ENCODE measurements at places on chromosomes 7 and 10.
A peak's percentile ranks its signal among the peaks of the same experiment; 100 is the strongest.

- DNase-seq = no peak
Observed at GRCh38 chr7:82700741-82701140, 257.2 kb upstream of the CACNA2D1 start.

GRCh38 chr10:47435081-47435480, 48.8 kb downstream of the ANXA8 start:
- no peak for DNase-seq

- no peak for DNase-seq
Observed at GRCh38 chr10:36038316-36038955, 396.3 kb upstream of the FZD8 start.

GRCh38 chr7:148142660-148143248, 447.8 kb upstream of the C7orf33 start:
- DNase-seq = no peak

DNA sequence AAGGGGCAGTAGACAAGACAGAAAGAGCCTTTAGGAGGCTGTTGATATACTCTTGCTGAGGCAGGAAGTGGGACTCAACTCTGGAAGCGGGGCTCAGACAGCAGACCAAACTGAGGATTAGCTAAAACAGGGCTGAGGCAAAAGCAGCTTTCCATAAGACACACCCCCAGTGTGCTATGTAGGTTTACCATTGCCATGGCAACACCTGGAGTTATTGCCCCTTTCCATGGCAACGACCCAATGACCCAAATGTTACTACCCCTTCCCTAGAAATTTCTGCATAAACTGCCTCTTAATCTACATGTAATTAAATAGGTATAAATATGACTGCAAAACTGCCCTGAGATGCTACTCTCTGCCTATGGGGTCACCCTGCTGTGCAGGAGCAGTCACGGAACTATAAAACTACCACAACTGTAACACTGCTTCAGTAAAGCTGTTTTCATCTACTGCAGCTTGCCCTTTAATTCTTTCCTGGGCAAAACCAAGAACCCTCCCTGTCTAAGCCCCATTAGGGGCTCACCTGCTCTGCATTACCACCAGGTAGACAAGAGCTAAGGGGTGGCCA, 348.4 kb upstream of the PODXL start:
- no peak for DNase-seq

GRCh38 chr7:132065193-132065988, 509.0 kb upstream of the PODXL start:
- DNase-seq = no peak

DNA sequence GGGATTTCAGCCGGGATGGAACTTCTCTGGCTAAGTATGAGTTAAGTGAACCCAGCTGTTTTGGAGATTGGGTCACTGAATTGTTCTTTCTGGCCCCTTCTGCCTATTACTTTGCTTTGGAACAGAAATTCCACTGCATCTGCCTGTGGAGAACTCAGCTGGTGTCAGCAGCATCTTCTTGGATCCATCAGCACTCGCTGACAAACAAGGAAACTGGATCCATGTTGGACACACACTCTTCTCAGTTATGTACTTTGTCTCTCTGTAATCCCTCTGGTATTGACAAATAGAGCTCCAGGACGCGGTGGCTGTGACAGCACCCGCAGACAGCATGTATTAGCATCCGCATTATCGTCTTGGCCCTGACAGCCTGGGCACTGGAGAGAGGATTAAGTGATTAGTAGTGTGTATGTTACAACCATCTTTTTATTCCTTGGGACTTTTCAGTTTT, 73.0 kb upstream of the BMPER start:
- DNase-seq = no peak

- DNase-seq = no peak
Observed at GRCh38 chr7:5541087-5541992, 117.7 kb upstream of the TNRC18 start.

- no peak for DNase-seq
Observed at GRCh38 chr10:34854147-34854601, 39.1 kb upstream of the PARD3 start.

DNA sequence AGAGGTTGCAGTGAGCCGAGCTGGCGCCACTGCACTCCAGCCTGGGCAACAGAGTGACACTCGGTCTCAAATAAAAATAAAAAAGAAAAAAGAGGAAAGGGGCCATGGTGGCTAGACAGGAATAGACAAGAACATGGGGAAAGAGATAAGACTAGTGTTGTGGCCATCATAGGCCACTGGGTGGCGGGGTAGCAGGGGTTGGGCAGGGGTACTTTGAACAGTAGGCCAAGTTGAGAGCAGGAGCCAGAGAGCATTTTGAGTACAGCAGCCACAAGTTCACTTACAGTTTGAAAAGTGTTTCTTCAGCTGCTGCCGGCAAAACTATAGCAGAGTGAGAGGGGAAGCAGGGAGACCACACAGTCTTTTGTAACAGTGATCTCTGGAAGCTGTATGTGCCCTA, 656.0 kb downstream of the CNTNAP2 start:
- DNase-seq = peak; percentile 76

- DNase-seq = no peak
Observed at GRCh38 chr7:8481752-8482446, 48.5 kb downstream of the NXPH1 start.

DNA sequence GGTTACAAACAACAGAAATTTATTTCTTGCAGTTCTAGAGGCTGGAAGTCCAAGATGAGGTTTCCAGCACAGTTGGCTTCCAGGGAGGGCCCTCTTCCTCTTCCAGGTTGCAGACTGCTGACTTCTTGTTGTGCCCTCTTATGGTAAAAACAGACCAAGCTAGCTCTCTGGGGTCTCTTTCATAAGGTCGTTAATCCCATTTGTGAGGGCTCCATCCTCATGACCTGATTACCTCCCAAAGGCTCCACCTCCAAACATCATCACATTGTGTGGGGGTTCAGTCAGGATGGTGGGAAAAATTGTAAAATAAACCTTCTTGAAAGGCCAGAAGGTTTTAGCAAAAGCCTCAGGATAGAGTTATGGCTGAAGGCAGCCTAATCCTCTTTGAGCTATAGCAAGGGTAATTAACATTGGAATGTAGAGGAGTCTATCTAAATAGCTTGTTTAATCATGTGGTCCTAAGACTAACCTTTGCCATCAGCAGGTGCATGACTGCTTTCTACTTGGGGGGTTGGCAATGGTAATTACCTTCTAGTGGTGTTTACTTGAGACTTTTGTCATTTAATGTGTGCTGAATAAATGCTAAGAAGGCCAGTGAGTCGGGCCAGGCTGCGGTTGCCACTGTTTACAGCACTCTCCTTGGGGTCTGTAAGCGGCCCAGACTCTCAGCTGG, 80.8 kb downstream of the PPP1R17 start:
- no peak for DNase-seq

GRCh38 chr7:129843365-129843898, 109.3 kb downstream of the UBE2H start:
- no peak for DNase-seq

GRCh38 chr7:108327353-108327752, 128.9 kb downstream of the NRCAM start:
- DNase-seq = no peak

DNA sequence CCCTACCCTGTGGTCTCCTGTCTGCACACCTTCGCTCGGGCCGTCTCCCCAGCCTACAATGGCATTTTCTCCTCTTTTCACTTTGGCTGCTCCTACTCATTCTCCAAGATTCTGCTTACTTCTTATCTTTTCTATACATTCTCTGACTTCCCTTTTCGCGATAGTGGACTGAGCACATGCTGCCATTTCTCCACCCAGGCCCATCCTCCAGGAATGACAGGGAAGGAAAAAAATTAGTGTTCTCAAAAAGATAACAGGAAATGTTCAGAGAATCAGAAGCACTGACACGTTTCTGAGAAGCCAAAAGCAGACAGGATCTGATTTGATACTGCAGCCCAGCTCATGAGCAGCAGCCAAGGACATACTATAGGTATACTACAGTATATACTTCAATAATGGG, 6.4 kb upstream of the ANXA11 start:
- no peak for DNase-seq

- DNase-seq = no peak
Observed at GRCh38 chr10:113138937-113139585, 189.0 kb downstream of the TCF7L2 start.

GRCh38 chr7:157021871-157022680, 11.6 kb upstream of the MNX1 start:
- DNase-seq = no peak

GRCh38 chr7:42233695-42234331, 3.2 kb downstream of the GLI3 start:
- no peak for DNase-seq

DNA sequence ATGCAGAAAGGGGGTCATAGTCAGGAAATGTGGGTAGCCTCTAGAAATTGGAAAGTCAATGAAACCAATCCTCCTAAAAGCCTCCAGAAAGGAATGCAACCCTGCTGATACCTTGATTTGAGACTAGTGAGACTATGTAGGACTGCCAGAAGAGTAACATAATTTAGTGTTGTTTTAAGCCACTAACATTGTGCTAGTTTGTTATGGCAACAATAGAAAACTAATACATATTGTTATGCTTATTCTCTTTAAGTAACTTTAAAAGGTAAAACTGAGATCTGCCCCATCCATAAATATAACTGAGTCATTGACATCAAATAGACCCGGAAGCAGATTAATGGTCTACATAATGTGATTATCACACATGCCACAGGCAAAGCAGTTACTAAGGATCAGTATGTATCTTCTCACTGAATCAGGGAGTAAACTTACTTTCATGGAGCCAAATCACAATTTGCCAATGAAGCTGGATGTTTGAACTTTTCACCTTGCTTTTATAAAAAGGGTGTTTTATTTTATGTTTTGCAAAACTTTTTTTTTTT, 146.4 kb upstream of the TMEM106B start:
- DNase-seq = no peak

- DNase-seq = no peak
Observed at GRCh38 chr10:9869205-9869604, 1148.5 kb upstream of the CELF2 start.

DNA sequence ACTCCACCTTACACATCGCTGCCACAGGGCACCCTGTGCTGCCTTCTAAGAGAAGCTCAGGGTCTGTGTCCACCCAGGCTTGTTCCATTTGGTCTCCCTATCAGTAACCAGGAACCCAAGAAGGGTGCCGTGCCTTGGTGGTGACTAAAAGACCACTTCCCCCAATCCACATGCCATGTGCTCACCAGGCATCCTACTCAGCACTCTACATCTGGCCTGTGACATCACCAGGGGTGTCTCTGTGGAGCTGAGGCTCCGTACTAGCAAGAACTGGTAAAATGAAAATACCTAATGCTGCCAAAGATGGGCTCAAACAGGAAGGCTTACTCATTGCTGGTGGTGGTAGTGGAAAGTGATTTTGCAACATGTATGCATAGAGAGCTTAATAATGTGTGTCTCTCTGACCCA, 19.0 kb upstream of the C10orf71 start:
- peak; percentile 40 for DNase-seq

GRCh38 chr10:102975483-102976379, 57.6 kb downstream of the CNNM2 start:
- no peak for DNase-seq

- no peak for DNase-seq
Observed at GRCh38 chr10:126243971-126244370, 144.3 kb downstream of the ADAM12 start.

GRCh38 chr10:1573334-1573969, 163.9 kb downstream of the ADARB2 start:
- no peak for DNase-seq

DNA sequence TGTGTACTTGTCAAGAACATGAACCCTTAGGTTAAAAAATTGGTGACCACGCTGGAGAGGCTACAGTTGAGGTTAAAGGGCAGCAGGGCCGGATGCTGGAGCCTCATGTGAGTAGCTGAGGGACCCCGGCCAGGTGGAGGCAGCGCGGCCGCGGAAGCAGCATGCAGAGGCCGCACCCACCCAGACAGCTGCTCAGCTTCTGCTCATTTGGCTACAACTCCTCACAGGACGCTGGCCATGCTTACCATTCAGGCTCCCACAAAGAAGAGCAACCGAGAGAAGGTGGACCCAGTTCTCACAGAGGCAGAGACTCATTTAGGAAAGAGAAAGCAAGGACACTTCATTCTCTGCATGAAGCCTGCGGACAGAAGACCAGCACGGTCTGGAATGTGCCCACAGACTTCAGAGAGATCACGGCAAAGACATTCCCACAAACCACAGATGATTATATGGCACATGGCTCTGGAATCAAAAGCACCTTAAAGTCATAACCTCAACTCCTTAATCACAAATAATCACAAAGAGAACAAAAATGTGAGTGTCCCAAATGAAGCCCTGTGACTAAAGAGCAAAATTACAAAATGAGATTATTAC, 94.4 kb downstream of the VOPP1 start:
- no peak for DNase-seq

GRCh38 chr7:28531291-28531690, 119.0 kb downstream of the CREB5 start:
- no peak for DNase-seq

GRCh38 chr7:140675726-140676125, 3.0 kb downstream of the ADCK2 start:
- no peak for DNase-seq

DNA sequence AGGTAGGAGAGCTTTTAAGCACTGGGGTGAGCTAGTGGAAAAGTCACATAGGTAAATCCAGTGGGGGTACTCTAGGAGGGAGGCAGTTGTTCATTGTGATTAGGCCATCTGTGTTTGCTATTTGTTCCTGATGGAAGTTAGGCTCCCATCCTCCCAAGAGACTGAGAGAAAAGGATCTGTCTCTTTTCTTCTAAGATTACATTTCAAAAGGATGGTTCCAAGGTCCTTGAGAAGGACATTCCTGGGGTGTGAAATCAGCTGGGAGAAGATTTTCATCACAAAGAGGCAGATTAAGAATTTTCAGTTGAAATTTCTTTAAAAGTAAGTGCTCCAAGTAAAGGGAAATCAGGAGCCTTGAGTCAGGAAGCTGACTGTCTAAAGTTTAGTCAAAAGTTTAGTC, 210.8 kb upstream of the CSTF2T start:
- DNase-seq = no peak

DNA sequence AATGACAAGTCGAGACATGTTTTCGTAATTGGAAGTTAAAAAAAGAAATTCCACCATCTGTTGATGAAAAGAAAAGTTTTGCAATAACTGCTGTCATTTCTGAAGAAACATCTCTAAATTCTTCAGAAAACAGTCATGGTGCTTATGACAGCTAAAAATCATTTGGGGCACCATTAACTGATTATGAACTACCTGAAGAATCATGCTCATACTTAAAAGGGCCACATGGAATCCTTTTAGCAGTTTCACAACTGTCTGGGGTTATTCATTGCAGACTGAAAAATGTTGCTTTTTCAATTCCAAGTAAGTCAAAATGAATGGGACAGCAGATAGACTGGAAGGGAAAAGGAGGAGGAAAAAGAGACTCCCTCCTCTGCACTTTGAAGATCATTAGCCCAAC, 134.2 kb downstream of the CHN2 start:
- no peak for DNase-seq

GRCh38 chr7:107856806-107857540, 34.0 kb upstream of the DLD start:
- no peak for DNase-seq

GRCh38 chr7:55366461-55367070, 1.4 kb downstream of the LANCL2 start:
- DNase-seq = no peak

DNA sequence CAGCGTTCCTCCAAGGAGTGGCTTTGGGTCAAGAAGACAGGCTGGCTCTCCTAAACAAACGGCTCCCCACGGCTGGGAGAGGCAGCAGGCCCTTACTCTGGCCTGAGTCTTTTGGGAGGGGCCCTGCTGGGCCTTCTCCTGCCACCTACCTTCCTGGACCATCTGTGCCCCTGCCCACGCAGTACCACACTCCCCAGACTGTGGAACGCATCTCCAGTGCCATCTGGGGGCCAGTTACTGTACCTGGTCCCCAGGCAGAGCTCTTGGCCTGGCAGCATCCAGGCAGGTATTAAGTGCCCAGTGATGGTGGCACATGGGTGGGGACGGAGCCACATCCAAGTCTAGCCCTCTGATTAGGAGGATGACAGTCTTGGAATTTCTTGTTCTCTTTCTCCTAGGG, 14.4 kb downstream of the ALKBH4 start:
- DNase-seq = no peak
